ENCODE measurements at places on chromosomes 3 and 15.
A peak's percentile ranks its signal among the peaks of the same experiment; 100 is the strongest.

DNA sequence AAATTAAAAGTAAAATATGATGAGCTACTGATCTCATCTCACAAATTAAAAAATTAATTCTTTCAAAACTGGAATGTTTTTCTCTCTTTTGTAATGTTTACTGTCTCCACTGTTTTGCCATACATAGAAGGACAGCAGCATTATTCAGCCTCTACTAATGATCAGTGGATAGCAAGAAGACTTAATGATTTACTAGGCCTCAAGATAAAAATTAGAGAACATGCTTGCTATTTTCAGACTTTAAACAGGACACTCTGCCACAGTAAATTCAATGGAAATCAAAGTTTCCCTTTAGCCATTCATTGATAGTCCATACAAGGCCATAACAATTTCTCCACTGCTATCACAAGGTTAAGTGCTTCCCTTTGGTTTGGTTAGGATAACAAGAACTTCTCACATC, 129.4 kb downstream of the TMCC1 start:
- DNase-seq = no peak

- no peak for DNase-seq
These were observed 33.5 kb downstream of the DNAJB8 start for GRCh38 chr3:128432971-128433836.

- no peak for DNase-seq
These were observed 21.0 kb downstream of the GLB1 start for GRCh38 chr3:33075995-33076394.

DNA sequence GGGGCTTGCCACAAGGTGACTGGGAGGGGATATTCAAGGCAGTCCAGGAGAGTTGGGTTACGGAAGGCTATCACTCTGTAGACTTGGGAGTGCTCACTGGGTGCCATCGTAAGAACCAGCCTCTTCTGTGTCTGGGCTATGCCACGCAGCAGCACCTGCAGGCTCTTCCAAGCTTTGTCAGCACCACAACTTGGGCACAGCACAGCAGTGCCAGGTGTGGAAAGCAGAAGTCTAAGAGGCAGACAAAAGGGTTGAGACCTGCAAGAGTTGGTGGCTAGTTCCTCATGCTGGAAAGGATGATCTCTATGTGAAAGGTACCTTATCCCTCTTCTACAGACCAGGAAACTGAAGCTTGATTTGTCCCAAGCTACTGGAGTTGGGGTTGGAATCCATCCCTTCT, 15.8 kb downstream of the CX3CR1 start:
- no peak for DNase-seq

DNA sequence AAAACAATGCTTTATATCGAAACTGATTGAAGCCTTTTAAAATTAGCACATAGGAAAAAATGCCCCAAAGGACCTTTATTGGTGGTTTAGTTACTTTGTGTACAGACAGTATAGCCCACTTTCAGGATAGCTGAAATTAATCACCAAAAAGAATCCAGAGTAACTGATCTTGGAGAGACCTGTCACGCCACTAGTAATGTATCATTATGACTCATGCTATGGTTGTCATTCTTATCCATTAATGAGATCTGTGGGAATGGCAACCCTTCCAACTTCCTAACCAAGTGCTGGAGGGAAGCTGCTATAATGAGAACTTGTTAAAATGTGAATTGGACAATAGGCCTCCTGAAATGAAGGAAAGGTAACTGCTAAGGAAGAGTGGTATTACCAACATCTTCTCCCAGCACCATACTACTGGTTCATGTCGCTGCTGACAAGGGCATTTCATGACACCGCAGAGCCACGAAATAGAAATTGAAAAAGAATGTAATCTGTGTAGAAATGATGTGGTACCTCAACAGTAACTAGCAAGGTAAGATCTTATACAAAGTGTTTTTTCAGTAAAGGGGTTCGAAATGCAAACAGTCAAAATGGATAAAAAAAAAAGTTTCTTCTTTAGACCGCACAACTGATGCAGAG, 7.1 kb upstream of the EMC4 start:
- DNase-seq = no peak

GRCh38 chr15:31262143-31262530, 64.5 kb upstream of the KLF13 start:
- no peak for DNase-seq

DNA sequence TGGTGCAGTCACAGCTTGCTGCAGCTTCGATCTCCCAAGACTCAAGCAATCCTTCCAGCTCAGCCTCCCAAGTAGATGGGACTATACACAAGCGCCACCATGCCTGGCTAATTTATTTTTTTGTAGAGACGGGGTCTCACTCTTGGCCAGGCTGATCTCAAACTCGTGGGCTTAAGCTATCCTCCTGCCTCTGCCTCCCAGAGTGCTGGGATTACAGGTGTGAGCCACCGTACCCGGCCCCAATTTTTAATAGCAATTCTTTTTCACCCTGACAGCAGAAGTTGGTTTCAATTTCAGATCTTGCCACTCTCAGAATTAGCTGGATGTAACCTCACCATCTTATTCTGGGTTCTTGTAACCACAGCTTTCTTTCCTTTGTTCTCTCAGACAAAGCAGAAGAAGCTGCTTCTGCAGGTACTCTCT, 64.8 kb downstream of the TRIM71 start:
- DNase-seq = peak; percentile 45

GRCh38 chr15:60000113-60000823, 3.8 kb upstream of the FOXB1 start:
- DNase-seq = peak; percentile 8

DNA sequence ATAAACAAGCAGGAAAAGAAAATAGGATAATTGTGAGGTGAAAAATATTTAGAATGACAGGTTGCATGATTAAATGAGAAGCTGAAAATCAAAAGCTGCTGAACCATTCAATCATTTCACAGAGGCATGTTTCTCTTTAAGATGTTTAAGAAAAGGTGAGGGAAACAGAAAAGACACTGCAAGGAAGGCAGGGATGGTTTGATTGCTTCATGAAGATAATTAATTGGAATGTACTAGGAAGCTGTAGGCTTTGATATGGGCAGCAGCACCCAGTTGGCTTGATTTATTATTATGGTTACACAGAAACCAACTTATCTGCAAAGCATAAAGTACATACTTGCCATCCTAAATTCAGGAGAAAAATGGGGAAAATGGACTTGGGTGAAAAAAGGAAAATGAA, 234.6 kb downstream of the SUCLG2 start:
- no peak for DNase-seq

GRCh38 chr3:80014576-80014975, 246.8 kb upstream of the ROBO1 start:
- DNase-seq = no peak

DNA sequence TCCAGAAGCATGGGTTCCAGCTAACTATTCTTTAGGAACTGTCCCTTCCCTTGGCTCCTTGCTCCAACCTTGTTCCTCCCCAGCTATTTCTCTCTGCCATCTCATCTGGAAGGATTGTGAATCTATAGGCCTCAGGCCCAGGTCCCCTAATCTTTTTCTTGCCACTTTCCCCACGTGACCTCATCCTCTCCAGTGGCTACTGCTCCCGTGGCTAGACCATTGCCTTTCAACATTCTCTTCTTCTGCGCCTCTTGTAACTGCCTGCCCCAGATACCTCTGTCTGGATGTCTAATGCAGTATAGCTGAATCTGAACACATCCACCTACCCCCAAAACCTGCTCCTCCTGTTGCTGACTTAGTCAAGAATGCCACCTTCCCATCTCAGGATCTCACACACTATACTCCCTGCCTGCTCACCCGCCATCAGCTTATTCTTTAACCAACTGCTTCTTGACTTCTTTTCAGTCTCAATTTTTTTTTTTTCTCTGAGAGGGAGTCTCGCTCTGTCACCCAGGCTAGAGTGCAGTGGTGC, 5.2 kb downstream of the GPX1 start:
- no peak for DNase-seq
